Liver (tissue), 10 donors: ENCODE measurements at places on chromosomes 16 and 17. TPM values are rescaled to one million over a fixed set of nuclear protein-coding genes. Genes with fewer than 3 reads are reported as not detected.

- DNase-seq = no peak
These were observed 117.9 kb upstream of the MYOCD start for GRCh38 chr17:12547831-12548230.

C17orf78 gene
- polyA plus RNA-seq = not detected

TBC1D3C gene
- not detected for polyA plus RNA-seq

- no peak for DNase-seq
These were observed 34.2 kb upstream of the ABCA5 start for GRCh38 chr17:69361156-69361555.

DNA sequence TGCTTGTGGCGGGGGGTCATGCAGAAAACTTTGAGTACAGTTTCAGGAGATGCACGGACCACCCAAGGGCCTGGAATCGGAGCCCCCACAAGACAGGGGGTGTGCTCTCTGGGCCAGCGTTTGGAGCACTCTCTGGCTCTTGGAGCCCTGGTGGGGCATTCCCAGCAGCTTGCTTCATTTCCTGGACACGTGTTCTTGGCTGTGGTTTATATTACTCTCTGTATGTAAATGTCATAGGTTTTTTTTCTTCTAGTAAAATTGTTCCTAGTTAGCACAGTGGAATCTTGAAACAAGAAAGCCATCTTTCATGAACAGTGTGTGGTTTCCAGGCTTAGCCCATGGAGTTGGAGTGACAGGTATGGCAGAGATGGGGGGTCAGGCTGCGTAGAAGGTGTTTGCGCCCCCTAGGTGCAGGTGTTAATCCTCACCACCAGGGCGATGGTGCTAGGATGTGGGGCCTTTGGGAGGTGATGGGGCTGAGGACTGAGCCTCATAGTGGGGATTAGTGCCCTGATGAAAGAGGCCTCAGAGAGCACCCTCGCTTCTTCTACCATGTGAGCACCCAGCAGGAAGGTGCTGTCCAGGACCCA, 79.8 kb downstream of the JPH3 start:
- no peak for DNase-seq

TPSB2 gene
- 0.24 TPM for polyA plus RNA-seq

NXPH3 gene
- polyA plus RNA-seq = 0.22 TPM

- no peak for DNase-seq
These were observed 145.7 kb downstream of the STXBP4 start for GRCh38 chr17:55114283-55114682.

CX3CL1 gene
- 5.5 TPM for polyA plus RNA-seq
